ENCODE measurements at places on chromosomes 13 and 19. TPM values are rescaled to one million over a fixed set of nuclear protein-coding genes. Genes with fewer than 3 reads are reported as not detected.

CYP2S1 gene
- 1.8 TPM for total RNA-seq

DNA sequence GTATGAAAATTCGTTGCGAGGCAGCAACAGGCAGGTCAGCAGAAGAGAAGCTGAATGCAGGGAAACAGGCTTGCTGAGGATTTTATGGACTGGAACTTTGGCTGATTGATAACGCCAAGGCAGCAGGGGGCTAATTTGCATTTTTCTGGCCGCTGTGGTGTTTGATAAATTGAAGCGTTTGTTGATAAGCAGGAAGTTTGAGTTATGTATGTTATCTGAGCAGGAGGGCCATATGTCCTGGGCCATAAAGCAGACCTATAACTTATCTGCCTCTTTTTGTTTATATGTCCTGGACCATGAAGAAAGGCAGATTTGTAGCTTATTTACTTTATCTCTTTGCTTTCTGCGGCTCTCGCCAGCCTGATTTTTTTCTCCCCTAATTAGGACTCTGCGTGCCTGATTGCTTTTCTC is 65.9 kb downstream of the ZNF627 start:
- DNase-seq: no peak

DNA sequence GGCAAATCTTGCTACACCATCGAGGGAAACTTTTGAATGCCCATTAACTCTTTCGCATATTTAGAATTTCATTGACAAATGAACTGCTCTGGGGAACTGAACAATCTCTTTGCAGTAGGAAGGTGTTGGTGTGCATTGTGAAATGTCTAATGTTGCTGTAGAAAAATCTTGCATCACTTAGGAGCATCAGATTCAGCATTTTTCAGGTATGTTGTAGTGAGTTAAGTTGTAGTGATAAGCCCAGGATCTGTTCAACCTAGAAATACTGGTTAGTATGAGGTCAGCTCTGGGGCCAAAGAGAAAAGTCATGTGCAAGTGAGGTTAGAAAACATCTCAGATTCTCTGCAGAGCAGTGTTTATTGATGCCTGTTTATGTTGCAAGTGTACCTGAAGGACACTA is 4.1 kb downstream of the FRY start:
- no peak for DNase-seq

DNA sequence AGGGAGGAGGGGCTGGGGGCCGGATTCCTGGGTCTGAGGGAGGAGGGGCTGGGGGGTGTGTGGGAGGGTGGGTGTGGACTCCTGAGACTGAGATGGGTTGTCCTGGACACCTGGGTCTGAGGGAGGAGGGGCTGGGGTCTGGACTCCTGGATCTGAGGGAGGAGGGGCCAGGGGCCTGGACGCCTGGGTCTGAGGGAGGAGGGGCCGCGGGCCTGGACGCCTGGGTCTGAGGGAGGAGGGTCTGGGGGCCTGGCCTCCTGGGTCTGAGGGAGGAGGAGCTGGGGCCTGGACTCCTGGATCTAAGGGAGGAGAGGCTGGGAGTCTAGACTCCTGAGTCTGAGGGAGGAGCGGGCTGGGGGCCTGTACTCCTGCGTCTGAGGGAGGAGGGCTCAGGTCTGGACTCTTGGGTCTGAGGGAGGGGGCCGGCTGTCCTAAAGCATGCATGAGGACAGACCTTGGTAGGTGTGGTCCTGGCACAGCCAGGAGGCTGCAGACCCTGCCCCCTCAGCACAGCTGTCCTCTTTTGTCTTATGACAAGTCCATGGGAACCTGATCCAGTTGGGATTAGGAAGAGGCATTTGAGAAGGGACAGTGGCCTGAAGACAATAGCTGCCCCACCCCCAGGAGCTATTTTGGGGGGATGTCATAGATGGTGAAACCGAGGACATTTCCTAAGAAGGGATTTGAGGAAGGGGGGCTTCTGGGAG is 1.3 kb downstream of the TNNT1 start:
- DNase-seq: no peak

DNA sequence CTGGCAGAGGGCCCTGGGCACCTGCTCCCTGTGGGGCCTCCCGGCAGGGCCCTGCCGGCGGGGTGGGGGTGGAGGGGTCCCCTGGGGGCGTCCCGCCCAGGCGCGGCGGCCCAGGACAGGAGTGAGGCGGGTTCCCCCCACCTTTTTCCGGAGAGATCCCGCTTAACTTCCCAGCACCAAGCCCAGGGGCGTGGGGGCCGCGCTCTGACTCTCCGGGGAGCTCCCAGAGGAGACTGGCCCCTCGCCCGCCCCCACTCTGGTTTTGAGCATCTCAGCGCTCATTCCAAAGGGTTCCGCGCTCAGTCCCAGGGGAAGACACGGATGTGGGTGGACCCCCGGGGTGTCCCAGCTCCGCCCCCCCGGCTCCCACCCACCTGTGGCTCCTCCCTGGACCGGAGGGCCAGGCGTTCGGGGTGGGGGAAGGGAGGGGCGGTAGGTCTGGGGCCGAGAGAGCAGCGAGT is 476 bp downstream of the C2CD4C start:
- no peak for DNase-seq

- DNase-seq: no peak
Observed at GRCh38 chr13:30097701-30098100, 209.7 kb downstream of the KATNAL1 start.

GRCh38 chr19:42285541-42285941 is 16.4 kb upstream of the PRR19 start:
- DNase-seq: no peak
